ENCODE measurements at places on chromosomes 13 and 19.
A peak's percentile ranks its signal among the peaks of the same experiment; 100 is the strongest.

- no peak for DNase-seq
These were observed 12.7 kb downstream of the KDM4B start for GRCh38 chr19:4981681-4981958.

GRCh38 chr13:32039528-32039927 lies 8.0 kb downstream of the FRY start:
- DNase-seq, result no peak

GRCh38 chr19:42021185-42021584 lies 27.2 kb upstream of the ATP1A3 start:
- DNase-seq, result no peak

DNA sequence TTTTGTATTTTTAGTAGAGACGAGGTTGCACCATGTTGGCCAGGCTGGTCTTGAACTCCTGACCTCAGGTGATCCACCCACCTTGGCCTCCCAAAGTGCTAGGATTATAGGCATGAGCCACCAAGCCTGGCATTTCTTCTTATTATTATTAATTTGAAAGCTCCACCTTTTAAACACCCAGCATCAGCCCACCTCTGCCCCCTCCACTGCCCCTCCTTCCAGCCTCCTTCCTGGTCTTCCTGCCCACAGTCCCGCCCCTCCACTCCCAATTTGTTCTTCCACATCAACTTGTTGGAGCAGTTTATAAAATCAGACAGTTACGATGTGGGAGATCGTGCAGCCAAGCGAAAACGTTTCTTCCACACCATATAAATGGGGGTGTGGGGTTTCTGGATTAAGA lies 7.8 kb upstream of the CLIP3 start:
- DNase-seq, result no peak

- DNase-seq, result no peak
These were observed 152.9 kb downstream of the SIPA1L3 start for GRCh38 chr19:38059897-38060296.

- no peak for DNase-seq
These were observed 1.4 kb downstream of the EVI5L start for GRCh38 chr19:7831452-7831851.

GRCh38 chr19:34577531-34578101 lies 96.1 kb downstream of the WTIP start:
- no peak for DNase-seq

DNA sequence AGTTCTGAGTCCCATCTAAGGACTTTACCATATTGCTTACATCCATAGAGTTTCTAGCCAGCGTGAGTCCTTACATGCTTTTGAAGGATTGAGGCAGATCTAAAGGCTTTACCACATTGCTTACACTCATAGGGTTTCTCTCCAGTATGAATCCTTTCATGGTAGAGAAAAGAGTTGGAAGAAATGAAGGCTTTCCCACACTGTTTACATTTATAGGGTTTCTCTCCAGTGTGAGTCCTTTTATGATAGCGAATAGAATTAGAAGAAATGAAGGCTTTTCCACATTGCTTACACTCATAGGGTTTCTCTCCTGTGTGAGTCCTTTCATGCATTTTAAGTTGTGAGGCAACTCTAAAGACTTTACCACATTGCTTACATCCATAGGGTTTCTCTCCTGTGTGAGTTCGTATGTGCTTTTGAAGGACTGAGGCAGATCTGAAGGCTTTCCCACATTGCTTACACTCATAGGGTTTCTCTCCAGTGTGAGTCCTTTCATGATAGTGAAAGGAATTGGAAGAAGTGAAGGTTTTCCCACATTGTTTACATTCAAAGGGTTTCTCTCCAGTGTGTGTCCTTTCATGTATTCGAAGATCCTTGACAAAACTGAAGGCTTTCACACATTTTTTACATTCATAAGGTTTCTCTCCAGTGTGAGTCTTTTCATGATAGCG lies 8.4 kb upstream of the ZNF433 start:
- DNase-seq, result no peak

DNA sequence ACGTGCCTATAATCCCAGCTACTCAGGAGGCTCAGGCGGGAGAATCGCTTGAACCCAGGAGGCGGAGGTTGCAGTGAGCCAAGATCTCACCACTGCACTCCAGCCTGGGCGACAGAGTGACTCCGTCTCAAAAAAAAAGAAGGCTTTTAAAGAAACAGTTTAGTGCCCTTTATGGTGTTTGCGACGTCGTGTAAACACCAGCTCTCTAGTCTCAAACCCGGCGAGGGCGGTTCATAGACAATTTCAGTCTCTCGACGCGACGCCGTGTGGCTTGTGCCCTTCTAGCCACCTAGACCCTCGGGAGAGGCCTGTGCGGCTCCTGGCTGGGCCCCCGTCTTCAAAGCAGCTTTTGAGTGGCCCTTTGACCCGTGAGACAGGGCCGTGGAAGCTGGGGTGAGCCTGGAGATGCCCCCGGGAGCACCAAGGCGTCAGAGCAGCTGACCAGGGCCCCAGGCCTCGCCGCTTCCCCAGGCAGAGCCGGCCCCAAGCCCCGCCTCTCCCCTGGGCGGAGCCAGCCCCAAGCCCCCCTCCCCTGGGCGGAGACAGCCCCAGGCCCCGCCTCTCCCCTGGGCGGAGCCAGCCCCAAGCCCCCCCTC lies 5.0 kb upstream of the MADCAM1 start:
- no peak for DNase-seq

DNA sequence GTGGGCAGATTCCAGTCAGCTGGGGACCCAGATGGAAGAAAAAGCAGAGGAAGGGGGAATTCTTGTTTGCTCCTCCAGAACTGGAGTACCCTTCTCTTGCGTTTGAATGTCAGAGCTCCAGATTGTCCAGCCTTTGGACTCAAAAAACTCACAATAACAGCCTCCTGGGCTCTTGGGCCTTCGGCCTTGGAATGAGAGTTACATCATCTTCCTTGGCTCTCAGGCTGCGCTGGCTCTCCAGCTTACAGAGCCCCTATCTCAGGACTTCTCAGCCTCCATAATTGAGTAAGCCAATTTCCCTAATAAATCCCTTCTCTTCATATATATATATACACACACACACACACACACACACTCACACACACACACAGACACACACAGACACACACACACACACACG lies 1215.7 kb upstream of the SLC10A2 start:
- no peak for DNase-seq

DNA sequence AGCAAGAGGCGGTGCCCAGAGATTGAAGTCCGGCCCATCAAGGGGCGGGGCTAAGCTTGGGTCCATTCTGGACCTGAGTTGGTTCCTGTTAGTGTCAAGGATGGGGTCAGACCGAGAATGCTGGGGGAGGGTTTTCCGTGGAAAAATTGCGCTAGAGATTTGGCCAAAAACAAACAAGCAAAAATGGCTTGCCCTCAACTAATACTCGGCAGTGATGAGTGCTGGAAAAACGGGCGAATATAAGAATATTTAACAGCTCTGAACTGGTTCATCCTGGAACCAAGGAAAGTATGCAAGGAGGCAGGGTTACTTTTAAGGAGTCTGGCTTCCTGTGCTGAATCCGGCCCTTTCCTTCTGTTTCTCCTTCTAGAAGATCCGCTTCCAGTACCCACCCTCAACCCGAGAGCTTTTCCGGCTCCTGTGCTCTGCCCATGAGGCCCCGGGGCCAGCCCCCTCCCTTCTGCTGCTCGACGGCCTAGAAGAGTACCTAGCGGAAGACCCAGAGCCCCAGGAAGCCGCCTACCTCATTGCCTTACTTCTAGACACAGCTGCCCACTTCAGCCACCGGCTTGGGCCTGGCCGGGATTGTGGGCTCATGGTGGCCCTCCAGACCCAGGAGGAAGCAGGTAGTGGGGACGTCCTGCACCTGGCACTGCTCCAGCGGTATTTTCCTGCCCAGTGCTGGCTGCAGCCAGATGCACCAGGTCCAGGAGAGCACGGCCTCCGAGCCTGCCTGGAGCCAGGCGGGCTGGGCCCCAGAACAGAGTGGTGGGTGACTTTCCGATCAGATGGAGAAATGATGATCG lies 880 bp downstream of the SWSAP1 start:
- DNase-seq, result peak; percentile 25

GRCh38 chr13:97266332-97266731 lies 44.2 kb downstream of the MBNL2 start:
- no peak for DNase-seq

All from stimulated activated CD8-positive, alpha-beta memory T cell treated with anti-CD3 and anti-CD28 coated beads, Interleukin-7, amount 100 ng/mL, for 4 hours (primary cell).